ENCODE measurements at places on chromosomes 16 and 17. TPM values are rescaled to one million over a fixed set of nuclear protein-coding genes. Genes with fewer than 3 reads are reported as not detected.

GRCh38 chr17:58734040-58734439 is 21.6 kb upstream of the PPM1E start:
- no peak for DNase-seq

The TMEM204 gene
- total RNA-seq = 0.30 TPM

GRCh38 chr17:78892520-78892919 is 10.5 kb downstream of the CEP295NL start:
- DNase-seq = no peak

GRCh38 chr16:80317599-80318037 is 223.2 kb upstream of the DYNLRB2 start:
- DNase-seq = peak; percentile 50

- no peak for DNase-seq
Measured at GRCh38 chr16:64144617-64145016, 977.2 kb downstream of the CDH11 start.

- no peak for DNase-seq
Measured at GRCh38 chr17:50051082-50051576, 4.8 kb upstream of the ITGA3 start.

DNA sequence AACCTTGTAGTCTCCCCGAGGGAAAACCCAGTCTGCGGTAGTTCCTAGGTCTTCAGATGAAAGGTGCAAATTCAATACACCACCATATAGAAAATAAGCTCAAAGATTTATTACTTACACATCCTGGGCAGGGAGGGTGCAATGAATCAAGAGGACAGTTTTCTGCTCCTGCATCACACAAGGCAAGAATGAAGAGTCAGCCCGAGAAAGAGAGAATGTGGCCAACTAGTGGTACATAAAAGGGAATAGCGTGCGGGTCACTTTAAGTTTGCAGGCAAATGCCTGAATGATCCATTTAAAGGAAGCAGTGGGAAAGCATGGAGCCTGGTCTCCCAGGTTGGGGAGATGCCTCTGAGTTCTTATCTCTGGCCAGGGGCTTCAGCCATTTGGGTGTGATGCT is 403.4 kb downstream of the GRIN2A start:
- DNase-seq = no peak

Data from WTC11 (cell line).